ENCODE measurements at places on chromosomes 4 and X.
A peak's percentile ranks its signal among the peaks of the same experiment; 100 is the strongest.

DNA sequence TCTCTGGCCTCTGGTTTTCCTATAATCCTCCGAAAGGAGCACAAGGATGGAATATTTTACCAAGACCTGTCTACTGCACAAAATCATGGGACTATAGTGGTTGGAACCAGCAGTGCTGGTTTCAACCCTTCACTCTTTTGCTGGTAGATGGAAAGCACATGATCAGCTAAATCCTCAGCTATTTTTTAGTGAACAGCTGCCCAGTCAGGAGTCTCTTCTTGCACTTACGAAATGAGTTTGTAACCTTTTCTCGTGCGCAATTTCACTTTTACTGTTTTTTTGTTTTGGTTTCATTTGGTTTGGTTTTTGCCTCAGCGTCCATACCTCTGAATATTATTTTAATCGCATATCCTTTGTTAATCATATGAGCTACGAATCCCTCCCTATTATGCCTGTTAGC lies 418.5 kb upstream of the CPEB2 start:
- DNase-seq: no peak

GRCh38 chr4:127857641-127858040 lies 23.1 kb upstream of the PLK4 start:
- DNase-seq: no peak

DNA sequence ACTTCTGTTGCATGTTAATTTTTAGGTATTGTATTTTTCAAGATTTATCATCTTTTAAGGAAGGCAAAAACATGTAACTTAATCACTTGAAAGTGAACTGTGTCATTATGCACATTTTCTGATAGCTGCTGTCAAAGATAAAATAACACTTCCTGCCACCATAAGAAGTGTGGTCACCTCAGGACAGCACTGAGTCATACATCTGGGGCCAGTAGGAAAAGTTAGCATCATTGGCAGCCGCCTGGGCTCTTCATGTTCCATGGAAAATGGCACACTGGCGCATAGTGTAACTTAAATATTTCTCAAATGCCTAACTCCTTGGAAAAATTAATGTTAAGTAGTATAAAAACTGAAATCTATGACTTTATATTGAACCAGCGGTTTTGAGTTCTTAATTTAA lies 24.2 kb downstream of the CNKSR2 start:
- no peak for DNase-seq

- DNase-seq: no peak
Observed at GRCh38 chr4:150395872-150396271, 186.1 kb upstream of the MAB21L2 start.

GRCh38 chr4:183013730-183014002 lies 85.4 kb upstream of the WWC2 start:
- DNase-seq: no peak

DNA sequence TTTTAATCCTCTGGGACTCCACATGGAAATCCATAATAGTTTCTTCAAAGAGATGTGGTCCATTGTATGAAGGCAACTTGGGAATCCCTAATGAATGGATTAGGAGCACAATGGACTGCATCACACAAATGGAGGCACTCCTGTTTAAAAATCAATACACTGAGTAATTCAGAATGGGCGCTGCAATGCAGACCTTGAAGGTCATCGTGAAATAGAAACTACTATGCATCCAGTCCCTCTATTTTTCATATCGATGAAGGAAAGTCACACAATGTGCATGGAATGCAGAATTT lies 98.8 kb upstream of the EGFL6 start:
- DNase-seq: no peak

GRCh38 chr4:174423257-174423944 lies 98.9 kb downstream of the HPGD start:
- no peak for DNase-seq

DNA sequence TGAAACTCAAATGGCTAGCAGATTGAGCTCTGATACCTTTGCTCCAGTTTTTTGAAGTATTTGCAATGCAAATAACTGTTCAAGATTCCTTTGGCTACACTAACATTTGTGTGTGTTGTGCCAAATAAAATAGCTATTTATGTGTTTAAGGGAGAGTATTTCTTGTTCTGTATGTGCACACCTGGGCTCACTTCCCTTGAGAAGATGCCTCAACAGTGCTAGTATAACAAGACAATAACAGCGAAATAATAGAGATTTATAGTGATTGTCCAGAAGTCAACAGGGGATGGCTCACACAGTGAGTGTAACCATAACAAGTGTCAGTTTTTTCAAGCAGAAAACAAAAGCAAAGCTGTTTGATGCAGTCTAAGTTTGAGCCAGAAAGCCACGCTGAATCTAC lies 460.5 kb downstream of the CENPC start:
- peak; percentile 59 for DNase-seq

DNA sequence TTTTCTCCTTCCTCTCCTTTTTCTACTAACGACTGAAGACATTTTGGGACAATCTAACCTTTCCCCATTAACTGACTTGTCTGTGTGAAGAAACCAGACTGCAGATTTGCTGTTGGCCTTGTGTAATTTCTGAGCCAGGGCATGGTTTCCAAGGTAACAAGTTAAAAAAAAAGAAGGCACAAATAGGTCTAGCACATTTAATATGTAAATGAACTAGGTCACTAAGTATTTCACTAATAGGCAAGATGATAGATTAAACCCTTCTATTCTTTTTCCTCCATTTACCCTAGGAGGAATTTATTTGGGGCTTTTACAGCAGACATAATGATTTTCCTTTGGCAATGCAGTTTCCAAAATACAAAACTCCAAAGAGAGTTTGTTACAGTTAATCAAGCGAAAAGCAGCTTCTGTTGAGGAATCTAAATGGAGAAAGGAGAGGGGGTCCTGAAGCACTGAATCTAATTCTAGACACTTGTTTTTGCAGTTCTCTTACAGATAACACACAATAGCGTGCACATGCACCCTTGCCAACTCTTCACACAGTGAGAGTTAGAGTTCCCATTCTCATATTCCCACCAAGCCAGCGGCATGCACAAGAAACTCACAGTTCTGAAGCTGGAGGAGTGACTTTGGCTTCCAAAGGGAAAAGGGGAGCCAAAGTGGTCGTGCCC lies 72.0 kb downstream of the TSPAN5 start:
- DNase-seq: no peak

GRCh38 chrX:3184176-3184930 lies 143.1 kb downstream of the ARSF start:
- DNase-seq: no peak

- no peak for DNase-seq
Observed at GRCh38 chr4:111871802-111872201, 273.5 kb upstream of the FAM241A start.

- no peak for DNase-seq
Observed at GRCh38 chrX:84477114-84477513, 25.1 kb downstream of the HDX start.

DNA sequence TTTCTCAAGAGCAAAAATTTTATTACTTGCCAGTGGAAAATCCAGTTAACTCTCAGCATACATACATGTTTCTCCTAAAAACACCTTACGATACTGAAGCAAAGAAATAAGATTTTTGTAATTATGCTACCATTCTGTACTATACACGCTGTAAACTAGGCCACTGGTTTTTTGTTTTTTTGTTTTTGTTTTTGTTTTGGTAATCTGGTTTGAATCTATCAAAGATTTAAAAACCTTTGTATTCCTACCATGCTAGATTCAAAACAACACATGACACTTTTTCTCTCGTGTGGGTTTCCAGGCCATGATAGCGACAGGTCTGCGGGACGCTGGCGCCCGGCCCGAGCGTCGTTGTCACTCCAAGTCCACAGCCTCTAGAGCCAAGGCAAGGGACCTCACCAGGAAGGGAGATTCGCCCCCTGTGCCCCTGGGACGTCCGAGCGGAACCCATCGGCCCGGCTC lies 723 bp downstream of the TMEM192 start:
- peak; percentile 6 for DNase-seq

- no peak for DNase-seq
Observed at GRCh38 chr4:74428276-74428675, 16.7 kb upstream of the AREG start.

DNA sequence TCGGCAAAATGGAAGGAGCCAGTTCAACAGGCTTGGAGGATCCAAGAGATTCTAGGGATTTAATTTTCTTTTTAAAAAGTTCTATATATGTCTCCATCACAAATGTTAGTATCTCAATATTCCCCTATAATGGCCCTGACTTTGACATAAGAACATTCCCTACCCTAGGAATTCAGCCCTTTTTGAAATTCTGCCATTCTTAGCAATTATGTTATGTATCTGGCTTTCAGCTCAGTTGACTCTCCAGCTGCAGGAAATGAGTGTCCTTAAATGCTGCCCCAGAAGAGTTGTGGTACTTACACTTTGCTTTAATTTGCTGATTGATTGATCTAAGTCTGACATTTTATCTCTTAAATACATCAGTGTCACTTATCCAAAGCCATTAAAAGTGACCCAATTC lies 1454.3 kb downstream of the FSTL5 start:
- DNase-seq: no peak

DNA sequence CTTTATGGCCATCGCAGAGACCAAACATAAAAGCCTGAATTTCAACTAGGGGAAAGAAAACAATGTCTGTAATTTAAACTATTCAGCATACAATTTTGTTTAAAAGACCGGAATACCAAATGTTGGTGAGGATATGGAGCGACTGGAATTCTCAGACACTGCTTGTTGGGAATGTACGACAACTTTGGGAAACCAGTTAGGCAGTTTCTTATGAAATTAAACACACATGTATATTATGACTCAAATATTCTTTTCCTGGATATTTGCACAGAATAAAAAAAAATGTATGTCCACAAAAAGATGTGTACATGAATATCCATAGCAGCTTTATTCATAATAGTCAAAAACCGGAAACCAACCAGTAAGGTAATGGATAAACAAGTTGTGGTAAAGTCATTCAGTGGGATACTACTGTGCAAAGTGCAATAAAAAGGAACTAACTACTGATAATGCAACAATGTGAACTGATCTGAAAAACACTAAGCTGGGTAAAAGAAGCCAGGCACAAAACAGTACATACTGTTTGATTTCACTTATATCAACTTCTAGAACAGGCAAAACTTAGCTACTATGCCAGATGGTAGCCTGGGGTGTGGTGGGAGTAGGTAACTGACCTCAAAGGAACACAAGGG lies 152.7 kb upstream of the FTHL17 start:
- DNase-seq: no peak

DNA sequence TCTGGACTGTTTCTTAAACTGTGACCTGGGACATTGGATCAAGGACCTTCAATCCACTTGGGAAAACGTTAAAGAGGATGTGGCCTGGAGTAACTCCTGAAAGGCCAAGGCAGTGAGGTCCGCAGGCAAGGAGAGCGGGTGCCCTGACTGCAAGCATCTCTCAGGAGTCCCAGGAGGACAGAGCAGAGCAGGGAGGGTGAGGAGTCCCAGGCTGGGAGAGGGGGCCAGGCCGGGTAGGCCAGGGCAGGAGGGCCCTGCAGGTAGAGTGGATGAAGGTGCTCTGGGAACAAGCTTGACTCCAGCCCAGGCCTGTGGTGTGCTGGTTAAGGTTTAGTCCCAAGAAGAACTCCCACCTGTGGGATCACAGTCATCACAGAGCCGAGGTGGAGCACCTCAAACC lies 13.8 kb downstream of the PNMA6E start:
- DNase-seq: no peak

DNA sequence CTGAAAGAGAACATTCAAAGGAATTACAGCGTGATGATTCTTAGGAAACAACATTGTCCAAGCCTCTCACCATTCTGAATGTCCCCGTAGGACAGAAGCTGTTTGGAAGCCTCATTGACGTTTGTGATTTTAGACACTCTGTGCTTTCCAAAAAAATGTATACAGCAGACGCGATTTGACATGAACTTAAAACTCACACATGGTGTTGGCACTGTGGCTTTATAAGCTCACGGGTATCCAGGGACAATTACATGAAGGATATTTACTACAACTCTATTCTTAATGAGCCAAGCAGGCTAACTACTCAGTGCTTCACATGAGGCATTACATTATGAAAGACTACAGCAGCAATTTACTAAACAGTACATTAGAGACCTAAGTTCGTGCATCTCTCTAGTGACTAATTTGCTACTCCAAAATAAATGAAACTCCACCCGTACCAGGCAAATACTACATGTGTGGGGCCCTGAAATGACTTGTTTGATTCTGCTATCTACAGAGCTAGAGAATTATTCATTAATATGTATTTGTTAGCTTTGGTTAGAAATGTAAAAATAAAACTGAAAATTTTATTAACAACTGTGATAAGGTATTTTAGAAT lies 620.7 kb downstream of the SPRY1 start:
- DNase-seq: no peak

DNA sequence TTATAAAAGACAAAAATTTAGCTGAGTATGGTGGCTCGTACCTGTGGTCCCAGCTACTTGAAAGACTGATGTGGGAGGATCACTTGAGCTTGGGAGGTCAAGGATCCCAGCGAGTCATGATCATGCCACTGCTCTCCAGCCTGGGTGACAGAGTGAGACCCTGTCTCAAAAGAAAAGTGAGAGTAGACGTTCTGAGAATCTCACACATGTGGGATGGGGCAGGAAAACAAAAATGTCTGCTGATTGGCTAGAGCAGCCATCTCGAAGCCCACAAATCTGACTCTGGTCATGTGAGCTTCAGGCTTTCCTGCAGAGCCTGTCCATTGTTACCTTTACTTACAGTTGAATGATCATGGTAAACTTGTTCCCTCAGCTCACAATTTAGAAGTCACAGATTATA lies 23.1 kb upstream of the SLC9A7 start:
- no peak for DNase-seq

DNA sequence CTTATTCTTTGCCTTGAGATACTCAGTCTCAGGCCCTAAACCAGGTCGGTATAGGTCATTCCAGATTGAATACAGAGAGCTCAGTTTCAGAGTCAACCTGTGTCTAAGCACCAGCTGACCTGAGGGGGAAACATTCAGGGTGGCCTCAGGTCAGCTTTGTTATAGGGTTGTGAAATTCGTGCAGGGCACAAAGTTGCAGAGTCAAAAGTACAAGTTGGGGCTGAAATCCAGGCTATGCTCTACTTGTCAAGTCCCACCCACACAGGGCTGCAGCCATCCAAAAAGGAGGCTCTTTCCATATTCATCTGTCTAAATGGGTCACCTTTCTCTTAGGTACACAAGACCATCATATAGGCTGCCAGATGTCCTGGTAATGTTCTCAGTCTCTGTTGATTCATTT lies 89.7 kb downstream of the ITIH6 start:
- DNase-seq: no peak
